ENCODE measurements at places on chromosomes 16 and 17.
A peak's percentile ranks its signal among the peaks of the same experiment; 100 is the strongest.

DNA sequence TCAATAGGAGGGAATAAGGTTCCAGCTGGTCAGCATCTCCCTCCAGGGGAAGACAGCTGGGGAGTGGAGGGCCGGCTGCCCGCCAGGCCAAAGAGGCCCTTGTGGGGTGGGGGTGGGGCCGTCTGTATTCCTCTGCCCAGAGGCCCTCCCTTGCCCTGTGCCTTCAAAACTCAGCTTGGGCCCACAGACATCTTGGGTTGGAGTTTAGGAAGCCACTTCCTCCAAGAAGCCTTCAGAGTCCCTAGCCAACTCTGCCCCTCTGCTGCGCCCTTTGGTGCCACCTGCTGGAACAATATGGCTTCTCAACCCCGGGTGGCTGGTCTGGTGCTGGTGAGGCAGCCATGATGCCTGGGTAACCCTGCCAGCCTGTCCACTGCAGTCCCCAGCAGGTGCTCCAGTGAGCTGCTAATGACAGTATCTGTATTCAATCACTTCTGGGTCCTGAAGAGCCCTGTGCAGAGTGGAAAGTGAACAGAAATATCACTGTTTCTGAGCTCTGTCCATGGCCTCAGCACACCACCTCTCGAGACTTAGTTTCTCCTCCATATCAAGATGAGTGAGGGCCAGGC is 16.7 kb downstream of the HSD11B2 start:
- no peak for DNase-seq

- peak; percentile 98 for DNase-seq
Observed at GRCh38 chr16:30947859-30948666, 805 bp upstream of the ORAI3 start.

DNA sequence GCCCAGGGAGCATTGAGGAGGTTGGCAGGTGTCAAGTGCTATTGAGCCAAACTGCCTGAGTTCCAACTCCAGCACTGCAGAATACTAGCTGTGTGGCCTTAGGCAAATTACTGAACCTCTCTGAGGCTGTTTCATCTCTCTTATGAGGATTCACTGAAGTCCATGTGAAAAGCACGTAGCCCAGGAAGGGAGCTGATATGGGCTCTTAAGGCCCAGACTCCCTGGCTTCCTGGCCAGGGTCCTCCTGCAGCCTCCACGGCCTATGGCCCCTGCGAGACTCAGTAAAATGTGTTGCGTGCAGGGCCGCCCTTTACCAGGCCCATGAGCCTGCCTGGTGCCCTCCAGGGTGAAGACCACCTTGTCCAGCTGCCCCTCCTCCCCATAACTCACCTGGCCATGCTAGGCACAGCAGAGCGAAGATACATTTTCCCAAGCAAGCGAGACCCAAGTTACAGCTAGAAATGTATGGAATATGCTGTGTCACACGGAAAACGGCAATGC is 133.7 kb upstream of the TNRC6C start:
- DNase-seq = no peak

DNA sequence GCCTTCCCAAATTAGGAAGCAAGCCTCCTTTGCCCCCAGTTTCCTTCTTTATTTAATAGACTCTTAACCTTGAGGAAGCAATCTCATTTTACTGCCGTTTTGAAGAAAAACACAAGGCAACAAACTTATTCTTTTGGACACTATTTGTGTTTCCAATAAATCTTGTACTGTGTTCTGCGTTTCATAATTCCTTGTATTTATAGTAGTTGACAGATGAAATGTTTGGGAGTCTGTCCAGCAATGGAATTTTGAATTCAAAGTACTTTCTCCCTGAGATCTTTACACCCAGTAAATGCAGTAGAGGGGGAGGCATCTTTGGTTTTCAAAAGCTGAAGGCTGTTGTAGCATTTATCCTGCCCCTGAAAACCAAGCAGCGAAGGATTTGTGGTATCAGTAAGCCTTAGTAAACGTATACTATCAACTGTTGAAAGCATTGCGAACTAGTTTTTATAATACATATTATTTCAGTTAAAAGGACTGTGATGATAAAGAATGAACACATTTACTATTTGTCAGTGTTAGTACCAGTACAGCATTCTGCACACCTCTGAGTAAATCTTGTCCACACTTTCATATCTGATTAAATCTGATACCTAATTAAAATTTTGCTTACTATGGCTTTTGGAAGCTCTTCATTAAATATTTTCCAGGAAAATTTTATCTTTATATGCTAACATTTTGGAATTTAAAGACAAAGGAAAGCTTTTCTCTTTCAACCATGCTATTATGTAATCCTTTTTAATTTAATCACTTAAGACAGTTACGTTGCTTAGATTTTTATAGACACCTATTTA is 83.1 kb downstream of the TNRC6C start:
- no peak for DNase-seq

DNA sequence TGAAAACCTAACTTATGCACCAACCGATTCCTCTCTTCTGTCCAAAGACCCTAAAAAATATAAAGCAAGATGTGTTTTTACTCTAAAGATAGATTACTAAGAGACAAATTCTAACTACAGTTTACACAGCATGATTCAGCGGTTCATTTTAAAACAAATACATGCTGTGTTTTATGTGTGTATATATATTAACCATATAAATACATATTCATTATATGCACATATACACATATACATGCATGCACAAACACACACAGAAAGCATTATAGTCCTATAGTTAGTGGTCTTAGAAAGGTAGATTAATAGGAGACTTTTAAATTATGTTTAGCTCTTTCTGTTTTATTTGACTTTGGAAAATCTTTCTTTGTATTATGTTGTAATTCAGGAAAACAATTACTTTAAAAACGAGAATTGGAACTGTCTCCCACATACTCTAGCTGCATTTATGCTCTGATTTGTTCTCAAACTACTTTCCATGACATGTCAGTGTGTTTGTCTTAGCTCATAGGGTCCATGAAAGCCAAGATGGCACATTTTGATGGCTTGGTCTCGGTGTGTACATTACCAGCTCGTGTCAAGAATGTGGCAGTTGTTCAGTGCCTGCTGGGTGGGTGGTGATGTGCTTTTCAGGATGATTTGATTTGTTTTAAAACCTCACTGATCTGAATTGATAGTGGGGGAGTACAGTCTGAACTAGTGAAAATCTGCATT is 548.8 kb upstream of the SALL1 start:
- no peak for DNase-seq

GRCh38 chr17:2777242-2777867 is 18.9 kb upstream of the RAP1GAP2 start:
- DNase-seq = no peak

DNA sequence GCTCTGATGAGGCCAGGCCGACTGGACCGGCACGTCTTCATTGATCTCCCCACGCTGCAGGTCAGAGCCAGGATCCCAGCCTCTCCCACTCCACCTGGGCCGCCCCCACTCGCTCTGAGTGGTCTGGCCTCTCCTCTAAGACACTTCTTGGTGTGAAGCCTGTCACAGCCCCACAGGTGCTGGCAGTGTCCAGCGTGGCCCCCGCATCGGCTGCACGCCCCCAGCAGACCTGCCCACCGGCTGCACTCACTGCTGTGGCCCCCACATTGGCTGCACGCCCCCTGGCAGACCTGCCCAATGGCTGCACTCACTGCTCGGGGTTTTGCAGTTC is 15.8 kb upstream of the RPL13 start:
- DNase-seq = no peak

GRCh38 chr16:50841081-50841886 is 99.4 kb downstream of the CYLD start:
- DNase-seq = peak; percentile 4

- peak; percentile 47 for DNase-seq
Observed at GRCh38 chr16:86597880-86598606, 19.7 kb downstream of the FOXL1 start.

- DNase-seq = peak; percentile 16
Observed at GRCh38 chr17:30236766-30237165, 1.3 kb upstream of the SLC6A4 start.

- no peak for DNase-seq
Observed at GRCh38 chr17:36657390-36657762, 56.0 kb downstream of the MRM1 start.

DNA sequence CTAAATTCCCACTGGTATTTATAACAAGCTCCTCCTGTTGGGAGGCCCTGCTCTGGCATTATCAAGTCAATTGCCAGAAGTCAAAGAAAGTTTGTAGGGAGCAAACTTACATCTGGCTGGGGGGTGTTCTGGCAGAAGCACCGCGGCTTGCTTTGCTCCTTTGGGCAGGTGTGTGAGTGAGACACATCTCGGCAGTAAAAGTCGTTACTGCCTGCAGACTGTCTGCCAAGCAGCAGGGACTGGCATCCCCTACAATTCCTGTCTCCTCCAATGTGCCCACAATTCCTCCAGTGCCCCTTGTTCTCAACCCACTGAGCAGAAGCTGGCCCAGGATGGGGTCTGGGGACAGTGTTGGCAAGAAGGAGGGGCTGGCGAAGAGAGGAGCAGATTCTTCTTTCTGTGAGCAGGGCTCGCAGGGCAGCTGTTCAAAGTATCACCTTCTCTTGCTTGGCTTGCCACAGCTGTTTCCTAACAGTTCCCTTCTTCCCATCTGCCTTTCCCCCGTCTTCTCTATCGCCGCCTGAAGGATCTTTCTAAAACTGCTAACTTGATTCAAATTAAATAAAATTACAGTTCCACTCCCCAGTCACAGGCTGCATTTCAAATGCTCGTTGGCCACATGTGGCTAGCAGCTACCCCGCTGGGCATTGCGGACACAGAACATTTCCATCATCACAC is 30.2 kb downstream of the SPACA3 start:
- DNase-seq = no peak

GRCh38 chr16:27828671-27829070 is 234.8 kb downstream of the GSG1L start:
- DNase-seq = no peak

- no peak for DNase-seq
Observed at GRCh38 chr17:82173351-82174041, 39.1 kb downstream of the CCDC57 start.

DNA sequence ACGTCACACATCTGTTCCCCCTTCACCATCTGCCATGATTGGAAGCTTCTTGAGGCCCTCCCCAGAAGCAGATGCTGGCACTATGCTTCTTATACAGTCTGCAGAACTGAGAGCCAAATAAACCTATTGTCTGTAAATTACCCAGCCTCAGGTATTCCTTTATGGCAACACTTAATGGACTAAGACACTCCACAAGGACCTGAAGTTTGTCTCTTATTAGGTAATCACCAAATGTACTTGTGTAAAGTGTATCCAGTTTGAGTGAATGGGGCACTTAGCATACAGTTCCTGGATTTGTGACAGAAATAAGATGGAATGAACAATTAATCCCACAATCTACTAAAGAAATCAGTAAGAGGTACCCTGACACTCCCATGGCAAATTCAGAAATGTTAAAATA is 105.3 kb downstream of the SLC39A11 start:
- no peak for DNase-seq

DNA sequence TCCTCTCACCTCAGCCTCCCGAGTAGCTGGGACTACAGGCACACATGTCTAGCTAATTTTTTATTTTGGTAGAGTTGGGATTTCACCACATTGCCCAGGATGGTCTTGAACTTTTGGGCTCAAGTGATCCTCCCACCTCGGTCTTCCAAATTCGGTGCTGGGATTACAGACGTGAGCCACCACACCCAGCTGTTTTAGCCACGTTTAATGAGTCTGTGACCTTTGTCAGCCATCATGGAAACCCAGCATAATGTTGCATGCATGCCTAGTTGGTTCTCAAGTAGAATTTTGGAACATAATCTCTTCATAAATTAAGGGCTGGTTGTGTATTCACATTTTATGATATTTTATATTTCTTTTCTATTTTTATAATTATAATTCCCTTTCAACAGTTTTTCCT is 42.0 kb downstream of the GOSR1 start:
- DNase-seq = no peak

DNA sequence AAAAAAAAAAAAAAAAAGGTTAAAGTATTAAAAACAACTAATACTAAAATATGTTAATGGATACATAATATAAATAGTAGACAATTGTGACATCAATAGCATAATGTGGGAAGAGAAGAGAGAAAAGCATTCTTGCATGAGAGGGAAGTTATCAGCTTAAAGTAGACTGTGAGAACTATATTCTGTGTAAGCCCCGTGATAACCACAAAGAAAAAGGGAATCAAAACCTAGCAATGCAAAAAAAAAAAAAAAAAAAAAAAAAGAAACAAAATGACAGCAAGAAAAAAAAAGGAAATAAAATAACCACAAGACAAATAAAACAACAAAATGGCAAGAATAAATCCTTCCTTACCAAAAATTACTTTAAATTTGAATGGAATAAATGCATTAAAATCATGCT is 39.8 kb upstream of the MYLK3 start:
- no peak for DNase-seq

Measured in iris pigment epithelial cell (primary cell).